ENCODE measurements at places on chromosomes 2 and 18.

DNA sequence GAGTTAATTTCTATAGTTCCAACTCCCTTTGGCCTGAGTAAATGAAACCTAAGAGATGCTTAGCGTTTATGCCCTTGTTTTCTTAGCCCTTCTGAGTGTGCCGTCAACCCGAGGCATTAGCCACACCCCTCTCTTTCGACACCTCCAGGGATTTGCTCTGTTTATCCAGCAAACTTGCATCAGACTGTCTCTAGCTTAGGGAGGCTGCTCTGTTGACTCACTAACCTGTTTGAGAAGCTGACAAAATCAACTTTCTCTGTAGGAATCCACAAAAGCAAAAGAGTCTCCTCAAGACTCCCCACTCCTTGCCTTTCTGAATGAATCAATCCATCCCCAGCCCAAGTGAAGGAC, 317.6 kb downstream of the TNS1 start:
- peak; percentile 92 for DNase-seq

DNA sequence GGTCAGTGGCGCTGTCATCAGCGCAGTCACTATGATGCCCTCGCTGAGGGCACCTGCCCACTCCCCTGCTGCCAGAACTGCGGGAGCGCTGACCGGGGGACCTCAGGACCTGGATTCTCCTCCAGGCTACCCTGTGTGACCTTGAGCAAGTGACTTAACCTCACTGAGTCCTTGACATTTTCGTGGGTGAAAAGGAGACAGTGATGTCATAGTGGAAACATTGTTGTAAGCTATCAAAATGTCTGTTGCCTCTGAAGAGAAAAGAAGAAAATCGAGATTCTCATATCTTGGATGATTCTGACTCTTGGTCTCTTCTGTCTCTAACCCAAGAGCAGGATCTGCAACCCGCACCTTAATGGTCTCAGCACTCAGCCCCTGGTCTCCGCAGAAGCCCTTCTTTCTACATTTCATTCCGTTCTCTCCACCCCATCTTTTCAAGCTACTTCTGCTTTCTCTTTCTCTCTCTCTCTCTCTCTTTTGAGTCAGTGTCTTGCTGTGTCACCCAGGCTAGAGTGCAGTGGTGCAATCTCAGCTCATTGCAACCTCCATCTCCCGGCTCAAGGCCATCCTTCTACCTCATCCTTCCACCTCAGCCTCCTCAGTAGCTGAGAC, 978 bp upstream of the TUBA4A start:
- DNase-seq: no peak

- DNase-seq: no peak
These were observed 2.8 kb downstream of the MTERF4 start for GRCh38 chr2:241099246-241099645.

GRCh38 chr2:65024149-65024829, 31.9 kb upstream of the CEP68 start:
- peak; percentile 27 for DNase-seq

DNA sequence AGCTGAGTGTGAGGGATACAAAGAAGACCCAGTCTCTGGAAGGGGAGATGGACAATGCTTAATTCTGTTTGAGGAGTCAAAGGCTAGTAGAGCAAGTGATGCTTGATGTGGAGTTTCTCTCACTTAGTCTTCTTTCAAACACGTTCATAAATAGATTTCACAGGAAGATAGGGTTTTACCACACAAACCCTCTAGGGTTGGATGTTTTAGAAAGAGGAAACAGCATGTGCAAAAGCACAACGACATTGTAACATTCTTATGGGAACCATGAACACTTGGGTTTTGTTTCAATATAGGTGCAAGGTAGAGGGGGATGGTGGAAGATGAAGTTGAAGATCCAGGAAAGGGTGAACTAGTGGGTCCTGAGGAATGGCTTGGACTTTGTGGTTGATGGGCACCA, 10.8 kb upstream of the EFEMP1 start:
- no peak for DNase-seq

DNA sequence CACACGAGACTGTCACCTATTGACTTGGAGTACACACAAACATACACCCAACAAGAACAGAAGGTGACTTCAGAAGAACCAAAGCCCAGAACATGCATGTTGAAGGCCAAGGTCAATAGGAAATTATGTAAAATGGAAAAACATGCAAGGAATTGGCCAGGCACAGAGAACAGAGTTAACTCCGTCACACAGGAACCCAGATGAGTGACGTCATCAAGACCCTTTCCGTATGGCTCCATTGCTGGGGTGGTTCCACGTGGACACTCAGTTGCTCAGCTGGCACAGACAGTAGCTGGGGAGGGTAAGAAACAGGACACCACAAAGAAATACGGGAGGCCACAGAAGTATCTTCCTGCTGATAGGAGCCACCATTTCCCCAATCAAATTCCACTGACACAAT, 18.4 kb downstream of the SOX11 start:
- no peak for DNase-seq

DNA sequence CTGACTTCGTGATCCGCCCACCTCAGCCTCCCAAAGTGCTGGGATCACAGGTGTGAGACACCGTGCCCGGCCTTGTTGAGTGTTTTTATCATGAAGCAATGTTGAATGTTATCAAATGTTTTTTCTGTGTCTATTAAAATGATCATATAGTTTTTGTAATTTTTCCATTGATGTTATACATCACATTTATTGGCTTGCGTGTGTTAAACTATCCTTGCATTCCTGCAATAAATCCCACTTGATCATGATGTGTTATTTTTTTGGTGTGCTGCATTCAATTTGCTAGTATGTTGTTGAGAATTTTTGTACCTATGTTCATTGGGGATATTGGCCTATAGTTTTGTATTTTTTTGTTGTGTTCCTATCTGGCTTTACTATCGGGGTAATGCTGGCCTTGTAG, 113.1 kb upstream of the PARD3B start:
- no peak for DNase-seq

DNA sequence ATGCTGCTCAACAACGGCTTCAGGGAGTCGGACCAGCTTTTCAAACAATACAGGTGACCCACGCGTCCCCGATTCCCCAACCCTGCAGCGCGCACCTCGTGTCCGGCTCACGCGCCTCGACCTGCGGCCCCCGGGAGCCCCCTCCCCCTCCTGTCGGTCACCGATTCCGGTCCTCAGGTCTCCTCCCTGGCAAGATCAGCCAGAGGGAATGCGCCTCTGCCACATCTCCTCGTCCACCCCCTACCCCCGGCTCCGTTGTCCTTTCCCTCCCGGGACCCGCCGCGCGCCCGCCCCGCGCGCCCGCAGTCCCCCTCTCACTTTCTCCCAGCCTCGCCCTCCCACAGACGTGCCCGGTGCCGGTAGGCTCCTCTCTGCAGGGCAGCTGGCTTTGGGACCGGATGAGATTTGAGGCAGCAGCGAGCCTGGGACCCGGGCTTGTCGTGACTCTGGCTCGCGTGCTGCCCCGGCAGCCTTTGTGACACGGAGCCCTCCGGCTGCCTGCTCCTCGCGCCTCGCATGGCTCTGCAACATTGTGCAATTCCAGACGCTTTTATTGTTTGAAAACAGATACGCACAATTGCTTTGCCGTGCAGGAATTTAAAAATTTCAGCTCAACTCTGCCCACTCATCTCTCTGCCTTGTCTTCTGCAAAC, 558 bp downstream of the TTC39C start:
- no peak for DNase-seq

GRCh38 chr18:48926420-48926857, 24.3 kb downstream of the SMAD7 start:
- DNase-seq: no peak

DNA sequence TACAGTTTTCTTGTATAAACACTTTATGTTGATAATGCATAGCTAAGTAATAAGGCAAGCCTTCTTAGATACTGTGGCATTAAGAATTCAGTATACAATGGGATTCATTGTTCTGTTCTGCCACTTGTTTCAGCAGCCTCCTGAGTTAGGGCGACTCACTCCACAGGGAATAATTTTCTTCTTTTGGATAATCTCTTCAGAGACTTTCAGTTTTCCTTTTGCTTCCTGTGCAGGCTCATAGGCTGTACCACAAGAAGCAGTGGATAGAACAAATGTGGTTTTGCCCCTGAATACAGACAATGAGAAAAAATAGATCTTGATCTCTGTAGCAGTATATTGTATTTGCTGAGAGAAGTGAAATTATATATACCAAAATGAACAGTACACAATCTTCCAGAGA, 298.0 kb downstream of the ZNF407 start:
- no peak for DNase-seq

GRCh38 chr2:161063946-161064306, 96.3 kb upstream of the TANK start:
- no peak for DNase-seq

DNA sequence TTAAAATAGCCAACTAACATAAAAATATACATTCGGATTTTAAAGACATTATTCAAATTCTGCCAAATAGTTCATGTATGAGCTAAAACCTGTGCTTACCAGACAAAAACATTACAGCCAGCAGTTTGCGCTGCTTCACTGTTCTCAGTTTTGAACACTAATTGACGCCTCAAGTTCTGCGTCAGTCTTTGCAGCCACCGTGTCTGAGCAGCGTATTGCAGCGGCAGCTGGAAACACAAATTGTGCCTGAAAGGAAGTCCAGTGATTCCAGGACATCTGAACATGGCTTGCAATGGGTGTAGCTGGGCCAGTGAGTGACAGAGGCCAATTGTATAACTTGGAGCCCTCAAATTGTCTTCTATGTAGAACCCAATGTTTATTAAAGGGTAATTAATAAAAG, 267.6 kb downstream of the TFCP2L1 start:
- no peak for DNase-seq

DNA sequence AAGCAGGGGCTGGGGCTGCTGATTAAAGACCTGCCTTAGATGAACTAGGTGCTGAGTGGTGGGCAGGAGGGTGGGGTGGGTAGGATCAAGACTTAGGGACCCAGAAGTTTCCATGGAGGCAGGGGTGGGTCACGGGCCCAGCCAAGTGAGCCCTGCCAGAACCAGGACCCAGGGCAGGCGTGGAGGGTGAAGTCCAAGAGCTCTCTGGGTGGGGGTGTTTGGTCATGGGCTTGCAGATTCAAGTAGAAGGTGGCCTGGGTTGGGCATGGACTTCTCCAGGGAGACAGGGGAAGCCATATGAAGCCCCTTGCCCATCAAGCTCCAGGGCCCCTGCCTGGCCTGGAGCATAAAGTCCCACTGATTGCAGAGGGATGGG, 168.8 kb downstream of the SMAD7 start:
- no peak for DNase-seq

- DNase-seq: no peak
These were observed 222.9 kb downstream of the PTPRM start for GRCh38 chr18:7789856-7790552.

GRCh38 chr2:98252038-98252773, 94.0 kb upstream of the CNGA3 start:
- DNase-seq: no peak

DNA sequence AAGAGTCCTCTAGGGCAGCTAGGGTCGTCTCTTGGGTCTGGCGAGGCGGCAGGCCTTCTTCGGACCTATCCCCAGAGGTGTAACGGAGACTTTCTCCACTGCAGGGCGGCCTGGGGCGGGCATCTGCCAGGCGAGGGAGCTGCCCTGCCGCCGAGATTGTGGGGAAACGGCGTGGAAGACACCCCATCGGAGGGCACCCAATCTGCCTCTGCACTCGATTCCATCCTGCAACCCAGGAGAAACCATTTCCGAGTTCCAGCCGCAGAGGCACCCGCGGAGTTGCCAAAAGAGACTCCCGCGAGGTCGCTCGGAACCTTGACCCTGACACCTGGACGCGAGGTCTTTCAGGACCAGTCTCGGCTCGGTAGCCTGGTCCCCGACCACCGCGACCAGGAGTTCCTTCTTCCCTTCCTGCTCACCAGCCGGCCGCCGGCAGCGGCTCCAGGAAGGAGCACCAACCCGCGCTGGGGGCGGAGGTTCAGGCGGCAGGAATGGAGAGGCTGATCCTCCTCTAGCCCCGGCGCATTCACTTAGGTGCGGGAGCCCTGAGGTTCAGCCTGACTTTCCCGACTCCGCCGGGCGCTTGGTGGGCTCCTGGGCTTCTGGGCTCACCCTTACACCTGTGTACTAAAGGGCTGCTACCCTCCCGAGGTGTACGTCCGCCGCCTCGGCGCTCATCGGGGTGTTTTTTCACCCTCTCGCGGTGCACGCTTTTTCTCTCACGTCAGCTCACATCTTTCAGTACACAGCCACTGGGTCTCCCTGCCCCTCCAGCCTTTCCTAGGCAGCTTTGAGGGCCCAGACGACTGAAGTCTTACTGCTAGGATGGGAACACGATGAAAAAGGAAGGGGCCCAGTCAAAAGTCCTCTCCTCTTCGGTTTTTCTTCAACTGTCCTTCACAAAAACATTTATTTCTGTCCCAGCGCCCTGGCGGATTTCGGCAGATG, 8.1 kb downstream of the SIX2 start:
- DNase-seq: no peak

Data from epithelial cell of prostate (primary cell).